IgD-negative memory B cell (primary cell): ENCODE measurements at places on chromosomes 2 and 18. TPM values are rescaled to one million over a fixed set of nuclear protein-coding genes. Genes with fewer than 3 reads are reported as not detected.

KCNIP3 gene
- not detected for polyA plus RNA-seq

TTR gene
- polyA plus RNA-seq: not detected

DPP10 gene
- polyA plus RNA-seq: not detected

CRACDL gene
- not detected for polyA plus RNA-seq

CCL20 gene
- polyA plus RNA-seq: not detected

TTLL4 gene
- 14.5 TPM for polyA plus RNA-seq

PPP1R1C gene
- not detected for polyA plus RNA-seq

GALNT1 gene
- 15.5 TPM for polyA plus RNA-seq

ASB18 gene
- not detected for polyA plus RNA-seq

CERS6 gene
- 2.7 TPM for polyA plus RNA-seq

RBM44 gene
- 0.11 TPM for polyA plus RNA-seq

TOGARAM2 gene
- polyA plus RNA-seq: 0.28 TPM

GPC1 gene
- polyA plus RNA-seq: 0.26 TPM

MAP2 gene
- 3.4 TPM for polyA plus RNA-seq

TMEM169 gene
- 0.53 TPM for polyA plus RNA-seq

PRADC1 gene
- polyA plus RNA-seq: 12.4 TPM

ZNF638 gene
- 60.3 TPM for polyA plus RNA-seq

ARL5A gene
- polyA plus RNA-seq: 70.7 TPM

UPP2 gene
- not detected for polyA plus RNA-seq

FKBP1B gene
- polyA plus RNA-seq: 3.9 TPM

RAB27B gene
- 1.1 TPM for polyA plus RNA-seq

EPB41L3 gene
- 0.39 TPM for polyA plus RNA-seq

ANKRD29 gene
- not detected for polyA plus RNA-seq

ITGA6 gene
- 2.0 TPM for polyA plus RNA-seq

SDC1 gene
- polyA plus RNA-seq: 1.3 TPM

CTNNA2 gene
- polyA plus RNA-seq: not detected

C2orf66 gene
- polyA plus RNA-seq: not detected

PLGLB1 gene
- polyA plus RNA-seq: 1.5 TPM

CCDC74B gene
- not detected for polyA plus RNA-seq

AMER3 gene
- not detected for polyA plus RNA-seq

MAPRE2 gene
- 63.3 TPM for polyA plus RNA-seq

TRABD2A gene
- 5.7 TPM for polyA plus RNA-seq

ANKZF1 gene
- polyA plus RNA-seq: 31.1 TPM

TCF7L1 gene
- 1.0 TPM for polyA plus RNA-seq

RFTN2 gene
- polyA plus RNA-seq: not detected

ACTG2 gene
- not detected for polyA plus RNA-seq

SEPTIN10 gene
- polyA plus RNA-seq: 0.71 TPM

NOSTRIN gene
- not detected for polyA plus RNA-seq

IL18R1 gene
- 2.2 TPM for polyA plus RNA-seq

MC5R gene
- not detected for polyA plus RNA-seq

TMEM185B gene
- polyA plus RNA-seq: 29.1 TPM
